ENCODE measurements at places on chromosomes 3 and 15. TPM values are rescaled to one million over a fixed set of nuclear protein-coding genes. Genes with fewer than 3 reads are reported as not detected.
A peak's percentile ranks its signal among the peaks of the same experiment; 100 is the strongest.

MAP2K5 gene
- 16.7 TPM for polyA plus RNA-seq

A4GNT gene
- not detected for polyA plus RNA-seq

- no peak for DNase-seq
These were observed 32.2 kb downstream of the GPR176 start for GRCh38 chr15:39887832-39888231.

C3orf85 gene
- polyA plus RNA-seq, result not detected

GPR87 gene
- not detected for polyA plus RNA-seq

- DNase-seq, result no peak
These were observed 578.3 kb upstream of the ADAMTS9 start for GRCh38 chr3:65265942-65266590.

DNA sequence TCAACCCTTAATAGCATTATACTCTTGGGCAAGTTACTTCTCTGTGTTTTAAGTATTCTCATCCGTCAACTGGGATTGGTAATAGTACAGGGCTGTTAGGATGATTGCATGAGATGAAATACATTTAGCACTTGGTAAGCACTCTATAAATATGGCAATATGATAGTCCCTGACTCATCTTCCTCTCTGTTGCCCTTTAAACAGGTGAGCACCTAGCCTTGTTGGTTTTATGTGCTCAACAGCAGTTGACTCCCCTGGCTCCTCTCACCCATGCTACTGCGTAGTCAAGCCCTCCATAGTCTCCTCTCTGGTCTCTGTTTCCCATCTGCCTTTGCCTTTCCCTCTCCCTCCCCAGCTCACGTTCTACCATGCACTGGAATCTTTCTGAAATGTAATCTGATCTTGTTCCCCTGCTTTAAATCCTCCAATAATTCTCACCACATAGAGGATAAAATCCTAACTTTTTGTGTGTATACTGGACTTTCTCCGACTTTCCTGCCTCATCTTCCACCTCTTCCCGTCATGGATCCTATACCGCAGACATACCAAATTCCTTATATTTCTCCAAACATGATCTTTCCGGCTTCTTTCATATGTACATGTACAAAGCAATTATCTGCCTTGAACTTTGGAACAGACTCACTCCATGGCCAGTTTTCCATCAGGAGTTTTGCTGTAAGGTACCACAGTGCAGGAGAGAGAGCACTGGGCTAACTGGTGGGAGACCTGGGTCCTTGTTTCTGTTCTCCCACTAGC, 42.3 kb downstream of the FSD2 start:
- no peak for DNase-seq

DNA sequence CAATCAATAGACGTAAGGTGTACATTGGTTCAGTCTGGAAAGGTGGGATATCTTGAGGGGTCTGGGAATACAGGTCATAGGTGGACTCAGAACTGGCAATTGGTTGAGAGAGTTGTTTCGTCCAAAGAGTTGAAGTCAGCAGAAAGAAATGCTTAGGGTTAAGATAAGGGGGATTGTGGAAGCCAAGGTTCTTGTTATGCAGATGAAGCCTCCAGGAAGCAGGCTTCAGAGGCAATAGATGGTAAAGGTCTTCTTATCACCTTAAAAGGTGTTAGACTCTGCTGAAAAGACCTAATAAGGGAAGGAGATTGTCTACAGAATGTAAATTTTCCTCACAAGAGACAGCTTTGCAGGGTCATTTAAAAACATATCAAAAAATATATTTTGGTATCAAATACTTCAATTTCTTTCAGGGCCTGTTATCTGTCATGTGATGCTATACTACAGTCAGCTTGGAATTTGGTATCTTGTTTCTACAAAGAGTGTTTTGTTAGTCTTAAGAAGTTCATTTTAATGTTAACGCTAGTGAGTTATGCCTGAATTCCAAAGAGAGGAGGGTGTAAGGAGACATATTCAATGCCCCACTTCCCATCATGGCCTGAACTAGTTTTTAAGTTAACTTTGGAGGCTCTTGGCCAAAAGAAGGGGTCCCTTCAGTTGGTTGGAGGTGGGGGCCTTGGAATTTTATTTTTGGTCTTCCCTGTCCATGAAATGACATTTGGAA, 378.2 kb upstream of the ROBO2 start:
- no peak for DNase-seq

ANKUB1 gene
- not detected for polyA plus RNA-seq

EOMES gene
- 0.24 TPM for polyA plus RNA-seq

DNA sequence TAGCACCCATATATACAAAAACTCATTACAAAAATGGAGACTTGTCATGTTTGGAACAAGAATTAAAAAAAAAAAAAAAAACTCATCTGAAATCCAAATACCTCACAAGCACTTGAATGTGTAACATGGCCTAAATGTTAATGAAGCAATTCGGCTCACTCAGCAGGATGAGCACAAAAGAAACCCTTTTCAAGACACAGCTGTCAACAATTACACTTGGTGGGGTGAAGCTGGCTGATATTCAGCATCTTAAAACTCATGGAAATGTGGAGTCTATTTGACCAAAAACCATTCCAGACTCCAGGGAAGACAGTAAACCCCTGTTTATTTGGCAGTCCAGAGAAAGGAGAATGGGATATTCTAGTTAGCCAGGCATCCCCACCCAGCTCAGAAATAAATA, 205.4 kb upstream of the TSC22D2 start:
- DNase-seq, result no peak

GRCh38 chr3:122562923-122563716, 980 bp downstream of the PARP9 start:
- no peak for DNase-seq

DNA sequence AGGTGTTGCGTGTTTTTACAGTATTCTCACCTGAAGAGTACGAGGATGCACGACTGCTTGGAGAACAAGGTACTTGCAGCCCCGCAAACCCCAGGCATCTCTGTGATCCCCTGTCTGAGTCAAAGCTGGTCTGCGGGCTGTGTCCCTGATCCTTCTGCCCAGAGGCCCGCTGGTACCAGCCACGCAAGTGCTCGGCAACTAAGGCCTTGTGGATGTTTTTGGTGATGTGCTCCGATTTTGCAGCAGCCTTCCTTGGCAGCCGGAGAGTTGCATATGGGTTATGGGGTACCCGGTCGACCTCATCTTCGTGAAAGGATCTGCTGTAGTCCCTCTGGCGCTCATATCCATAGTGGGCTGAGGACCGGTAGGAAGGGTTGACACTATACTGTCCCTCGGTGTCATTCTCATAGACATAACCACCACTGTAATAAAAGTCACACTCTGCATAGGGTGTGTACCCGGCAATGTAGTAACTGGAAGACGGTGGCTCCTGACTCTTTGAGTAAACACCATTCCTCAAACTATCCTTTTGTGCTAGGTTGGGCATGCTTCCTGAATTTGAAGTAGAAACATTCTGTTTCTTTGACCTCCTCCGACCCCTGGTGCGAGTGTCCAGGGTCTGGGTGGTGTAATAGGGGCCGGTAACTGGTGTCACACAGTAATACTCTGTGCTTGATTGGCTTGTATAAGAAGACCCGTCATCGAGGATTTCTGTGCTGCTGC, 58.6 kb upstream of the LMOD3 start:
- DNase-seq, result no peak

GRCh38 chr15:25179673-25180511, 225.1 kb downstream of the SNRPN start:
- no peak for DNase-seq

CHRNA3 gene
- 0.29 TPM for polyA plus RNA-seq

GRCh38 chr15:85770096-85771041, 24.4 kb downstream of the KLHL25 start:
- no peak for DNase-seq

DNA sequence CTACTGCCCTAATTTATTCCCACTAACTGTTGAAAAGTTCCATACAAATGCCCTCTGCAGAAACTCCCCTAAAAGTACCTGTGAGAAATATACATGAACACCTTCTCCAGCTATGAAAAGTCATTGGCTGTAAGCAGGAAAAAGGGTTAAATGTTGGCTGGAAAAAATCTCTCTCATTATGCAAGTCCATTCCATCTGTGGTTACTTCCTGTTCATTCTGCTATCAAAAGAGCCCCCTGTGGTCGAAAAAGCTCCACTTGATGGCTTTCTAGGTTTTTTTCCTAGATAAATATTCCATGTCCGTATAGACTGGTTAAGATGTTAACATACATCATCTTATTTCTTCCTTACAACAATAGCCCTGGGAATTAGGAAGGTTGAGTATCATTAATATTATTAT, 56.2 kb upstream of the AKAP13 start:
- no peak for DNase-seq

CASR gene
- polyA plus RNA-seq, result not detected

BFSP2 gene
- polyA plus RNA-seq, result not detected

RETNLB gene
- polyA plus RNA-seq, result not detected

- DNase-seq, result no peak
These were observed 56.7 kb upstream of the ATP13A3 start for GRCh38 chr3:194543550-194543949.

GP9 gene
- 0.42 TPM for polyA plus RNA-seq

GRCh38 chr3:177439694-177440269, 242.5 kb upstream of the TBL1XR1 start:
- DNase-seq, result no peak

PLA2G4E gene
- 2.0 TPM for polyA plus RNA-seq

LRIG1 gene
- polyA plus RNA-seq, result 102 TPM

TRIM71 gene
- polyA plus RNA-seq, result 0.15 TPM

TNIK gene
- 40.3 TPM for polyA plus RNA-seq

- no peak for DNase-seq
These were observed 4.2 kb downstream of the EDEM1 start for GRCh38 chr3:5191555-5192304.

- DNase-seq, result no peak
These were observed 28.4 kb downstream of the SH3GL3 start for GRCh38 chr15:83475551-83475950.

RBPMS2 gene
- polyA plus RNA-seq, result 4.1 TPM

GRCh38 chr3:81823882-81824395, 62.5 kb upstream of the GBE1 start:
- DNase-seq, result no peak

DNA sequence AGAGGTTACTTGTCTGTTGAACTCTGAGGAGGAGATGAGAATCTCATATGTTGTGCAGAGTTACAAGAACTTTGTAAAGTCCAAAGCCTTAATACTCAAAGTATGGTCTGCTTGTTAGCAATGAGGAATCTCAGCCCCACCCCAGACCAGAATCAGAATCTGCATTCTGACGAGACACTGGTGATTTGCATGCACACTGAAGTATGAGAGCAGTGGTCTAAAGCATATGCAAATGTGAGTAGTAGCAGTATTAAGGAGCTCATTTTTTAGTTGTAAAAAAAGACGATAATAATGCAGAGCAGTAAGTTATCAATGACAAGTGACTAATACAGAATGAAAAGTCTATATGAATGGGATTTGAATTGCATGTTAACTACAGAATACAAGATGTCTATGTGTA, 327.7 kb downstream of the RYR3 start:
- no peak for DNase-seq

ADAMTS17 gene
- polyA plus RNA-seq, result 4.0 TPM

DNA sequence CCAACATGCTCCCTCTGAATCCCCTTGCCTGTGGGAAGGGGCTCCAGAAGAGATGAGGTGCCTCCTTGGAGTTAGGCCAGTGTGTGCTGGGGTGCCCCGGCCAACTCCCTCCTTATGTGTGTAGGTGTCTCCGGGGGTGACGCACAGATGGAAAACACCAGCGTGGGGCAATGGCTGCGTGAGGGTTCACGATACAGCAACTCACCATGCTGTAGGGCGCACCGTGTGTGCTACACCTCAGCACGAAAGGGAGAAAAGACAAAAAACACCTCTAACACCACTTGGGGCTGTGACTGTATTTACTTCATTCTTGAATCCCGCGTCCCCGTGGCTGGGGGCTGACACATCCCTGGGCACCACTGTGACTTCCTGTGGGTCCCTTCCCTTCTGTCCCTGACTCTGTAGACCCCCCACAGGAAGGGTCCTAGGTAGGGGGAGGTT, 1.6 kb upstream of the CALML4 start:
- no peak for DNase-seq

GRCh38 chr15:98668566-98669308, 20.4 kb downstream of the IGF1R start:
- DNase-seq, result no peak

SH2D7 gene
- polyA plus RNA-seq, result 0.09 TPM

GRCh38 chr3:108150200-108150599, 59.4 kb upstream of the CD47 start:
- no peak for DNase-seq

GRCh38 chr3:76293856-76294255, 508.5 kb upstream of the ZNF717 start:
- no peak for DNase-seq

DNA sequence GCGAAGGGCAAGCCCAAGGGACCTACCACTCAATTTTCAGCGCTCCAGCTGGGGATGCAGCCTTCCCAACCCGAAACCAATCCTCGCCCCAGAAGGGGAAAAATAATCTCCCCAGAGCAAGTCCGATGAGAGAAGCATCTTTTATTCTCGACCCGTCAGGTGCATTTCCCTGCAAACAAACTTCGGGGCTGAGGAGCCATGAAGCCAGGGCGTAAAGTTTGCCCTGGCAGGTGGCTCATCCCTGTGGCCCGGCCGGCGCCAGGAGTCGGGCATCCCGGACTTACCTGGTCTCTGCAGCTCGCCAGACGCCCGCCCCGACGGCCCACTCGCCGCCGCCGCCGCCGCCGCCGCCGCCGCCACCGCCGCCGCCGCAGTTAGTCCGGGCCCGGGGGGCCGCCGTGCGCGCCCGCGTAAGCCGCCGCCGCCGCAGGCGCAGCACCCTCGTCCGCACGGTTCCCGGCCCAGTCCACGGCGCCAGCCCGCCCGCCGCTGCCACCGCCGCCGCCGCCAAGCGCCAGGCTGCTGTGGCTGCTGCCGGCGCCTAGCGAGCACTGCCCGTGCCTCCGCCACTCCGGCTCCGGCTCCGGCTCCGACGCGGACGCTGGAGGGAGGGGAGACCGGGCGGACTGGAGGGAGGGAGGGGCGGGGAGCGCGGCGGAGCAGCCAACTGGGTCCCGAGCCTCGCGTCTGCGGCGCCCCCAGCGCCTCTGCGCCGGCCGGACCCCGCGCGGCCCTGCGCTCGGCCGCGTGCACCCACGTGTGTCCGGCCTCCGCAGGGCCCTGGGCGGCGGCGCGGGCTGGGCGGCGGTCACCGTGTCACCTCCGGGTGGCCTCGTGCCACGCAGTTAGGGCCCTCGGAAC, at the start of gene CNTN3:
TSS of gene CNTN3 (minus strand) at position 553 of the 861 bp plus-strand sequence. CDS start 93,547 bp downstream, outside the sequence.
- peak; percentile 4 for DNase-seq

GRCh38 chr3:143414571-143415253, 295.1 kb downstream of the CHST2 start:
- DNase-seq, result no peak

GRCh38 chr3:193843474-193844301, 250.7 kb downstream of the OPA1 start:
- no peak for DNase-seq

DNA sequence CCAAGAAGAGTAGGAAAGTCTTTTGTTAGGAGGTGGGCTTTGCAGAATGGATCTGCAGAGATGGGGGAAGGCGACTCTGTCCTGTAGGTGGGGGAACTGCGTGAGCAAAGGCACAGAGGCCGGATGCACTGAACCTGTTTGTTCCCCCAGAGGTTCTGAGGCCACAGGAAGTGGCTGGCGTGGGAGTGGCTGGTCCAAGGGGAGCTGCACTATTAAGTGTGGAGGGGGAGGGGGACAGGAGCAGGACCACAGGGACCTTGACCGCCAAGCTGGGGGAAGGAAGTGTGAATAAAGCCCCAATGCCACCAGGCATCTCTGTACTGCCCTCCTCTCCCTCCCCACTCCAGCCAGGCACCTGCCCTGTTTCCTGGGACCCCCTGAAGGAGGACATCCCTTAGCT, 51.8 kb downstream of the CYP11A1 start:
- DNase-seq, result no peak

GRCh38 chr3:157544501-157545130, 41.4 kb upstream of the VEPH1 start:
- no peak for DNase-seq

SOX14 gene
- polyA plus RNA-seq, result not detected

- no peak for DNase-seq
These were observed 115.0 kb downstream of the FBLN2 start for GRCh38 chr3:13663781-13664535.
